ENCODE measurements at places on chromosomes 1 and 21.

GRCh38 chr1:222889440-222889839, 74.6 kb downstream of the DISP1 start:
- no peak for DNase-seq

DNA sequence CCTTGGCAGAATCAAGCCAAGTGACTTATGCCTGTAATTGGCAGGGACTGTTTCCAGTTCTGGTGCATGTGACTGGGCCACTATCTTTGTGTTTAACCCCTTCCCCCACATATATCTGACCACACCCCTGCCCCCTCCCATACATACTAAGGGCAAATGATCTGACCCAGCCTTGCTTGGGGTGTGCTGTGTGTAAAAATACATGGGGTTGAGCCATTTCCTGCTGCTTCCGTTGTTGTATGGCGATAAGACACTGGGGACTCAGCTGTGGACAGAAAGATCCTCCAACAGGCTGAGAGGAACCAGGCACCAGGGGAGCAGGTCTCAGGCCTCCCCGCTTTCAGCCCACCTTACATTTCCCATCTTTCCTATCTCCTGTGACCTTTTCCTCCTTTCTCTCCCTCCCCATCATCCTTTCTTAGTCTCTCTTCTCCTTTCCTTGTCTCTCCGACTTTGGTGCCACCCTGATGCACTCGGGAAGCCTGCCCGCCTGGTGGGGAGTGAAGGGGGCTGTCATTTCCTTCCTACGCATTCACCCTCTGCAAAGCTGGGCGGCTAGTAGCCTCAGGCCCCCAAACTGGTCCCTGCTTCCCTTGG, 39.7 kb downstream of the TMCC2 start:
- DNase-seq, result no peak

DNA sequence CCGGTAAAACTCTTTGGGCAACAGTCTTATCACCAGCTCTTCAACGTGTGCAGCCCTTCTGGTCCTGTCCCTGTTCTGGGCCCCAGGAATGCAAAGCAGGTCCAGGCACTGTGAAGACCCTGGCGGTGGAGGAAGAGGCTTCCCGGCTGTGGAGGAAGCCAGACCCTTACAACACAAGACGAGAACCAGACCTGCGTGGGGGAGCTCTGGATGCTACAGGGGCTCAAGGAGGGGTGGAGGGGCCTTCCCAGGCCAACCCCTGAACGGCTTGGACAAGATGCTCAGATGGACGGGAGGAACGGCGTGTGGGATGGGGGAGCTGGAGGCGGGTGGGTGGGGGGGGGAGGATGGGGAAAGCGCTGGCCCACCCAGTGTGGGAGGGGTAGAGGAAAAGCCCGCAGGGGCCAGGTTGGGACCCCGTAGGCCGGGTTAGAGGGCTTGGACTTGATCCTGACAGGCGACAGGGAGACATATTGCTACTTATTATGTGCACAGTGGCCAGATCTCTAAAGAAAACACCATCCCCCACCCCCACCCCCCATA, 5.1 kb upstream of the OLIG2 start:
- no peak for DNase-seq

DNA sequence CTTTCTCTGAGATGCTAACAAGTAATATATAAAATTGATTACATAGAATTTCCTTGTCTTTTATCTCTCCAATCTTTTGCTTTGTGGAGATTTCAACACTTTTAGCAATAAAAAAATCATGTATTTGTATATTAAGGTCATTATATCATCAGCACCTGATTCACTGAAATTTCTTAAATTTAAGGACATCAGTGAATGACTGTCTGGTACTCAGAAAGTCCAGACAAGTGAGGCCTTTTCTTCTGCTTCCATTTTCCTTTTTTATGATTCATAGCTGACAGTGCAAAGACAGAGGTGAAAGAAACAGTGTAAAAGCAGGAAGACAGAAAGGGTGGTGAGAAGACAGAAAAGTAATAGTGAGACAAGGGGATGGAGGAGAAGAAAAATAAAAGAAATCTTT, 54.6 kb downstream of the FASLG start:
- no peak for DNase-seq

GRCh38 chr1:116690396-116690848, 22.9 kb upstream of the IGSF3 start:
- no peak for DNase-seq

GRCh38 chr1:6466023-6466422, at the start of gene TNFRSF25:
TSS of gene TNFRSF25 (minus strand) at chr1:6466173. CDS start at chr1:6466107, 66 bp downstream.
- peak; percentile 60 for DNase-seq

- DNase-seq, result no peak
These were observed 40.4 kb upstream of the MTR start for GRCh38 chr1:236754525-236755210.

DNA sequence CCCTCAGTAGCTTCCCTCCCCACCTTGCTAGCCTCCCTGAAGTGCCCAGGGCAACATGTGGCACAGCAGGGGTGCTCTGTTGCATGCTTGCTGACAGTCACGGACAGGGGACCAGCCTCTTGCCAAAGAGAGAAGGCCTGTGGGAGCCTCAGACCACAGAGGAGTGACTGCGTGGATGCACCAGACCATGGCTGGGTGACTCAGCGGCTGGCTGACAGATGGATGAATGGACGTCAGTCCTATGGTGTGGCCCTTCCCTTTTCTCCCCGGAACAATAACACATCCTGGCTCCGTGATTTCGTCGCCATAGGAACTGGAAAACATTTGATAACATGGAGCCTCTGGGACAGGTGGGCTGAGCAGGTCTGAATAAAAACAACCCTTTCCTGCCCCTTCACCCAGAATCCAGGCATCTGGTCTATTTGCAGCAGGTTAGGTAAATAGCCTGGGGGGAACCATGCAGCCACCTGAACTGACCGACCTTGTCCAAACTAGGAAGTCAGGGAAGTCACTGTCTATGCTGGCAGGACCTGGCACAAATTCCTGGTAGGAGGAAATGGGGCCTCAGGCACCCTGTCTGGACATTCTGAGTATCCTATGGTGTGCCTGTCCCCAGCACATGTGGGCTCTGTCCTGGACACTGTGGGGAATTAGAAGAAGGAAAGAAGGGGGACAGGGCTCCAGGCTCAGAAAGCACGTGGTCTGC, 53.3 kb downstream of the NENF start:
- no peak for DNase-seq

- DNase-seq, result no peak
These were observed 7.0 kb downstream of the DYRK1A start for GRCh38 chr21:37373539-37373938.

DNA sequence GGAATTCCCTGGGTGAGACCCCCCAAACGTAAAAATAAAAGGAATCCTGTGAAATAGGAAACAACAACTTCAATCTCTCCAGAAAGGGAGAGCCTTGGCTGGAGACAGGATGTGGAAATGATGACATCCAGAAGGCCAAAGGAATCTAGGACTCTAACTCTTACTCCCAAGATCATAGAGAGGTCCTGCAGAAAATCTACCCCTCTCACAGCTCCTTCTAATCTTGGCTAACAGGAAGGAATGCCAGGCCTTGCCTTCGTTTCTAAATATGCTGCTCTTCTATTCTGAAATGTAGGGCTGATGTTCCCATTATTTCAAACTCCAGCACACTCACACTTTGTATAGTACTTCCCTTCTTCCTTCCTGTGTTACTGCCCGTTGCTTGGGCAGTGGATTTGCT, 40.7 kb downstream of the ARHGEF11 start:
- no peak for DNase-seq

- DNase-seq, result no peak
These were observed 73.1 kb upstream of the TMEM51 start for GRCh38 chr1:15080328-15081007.

DNA sequence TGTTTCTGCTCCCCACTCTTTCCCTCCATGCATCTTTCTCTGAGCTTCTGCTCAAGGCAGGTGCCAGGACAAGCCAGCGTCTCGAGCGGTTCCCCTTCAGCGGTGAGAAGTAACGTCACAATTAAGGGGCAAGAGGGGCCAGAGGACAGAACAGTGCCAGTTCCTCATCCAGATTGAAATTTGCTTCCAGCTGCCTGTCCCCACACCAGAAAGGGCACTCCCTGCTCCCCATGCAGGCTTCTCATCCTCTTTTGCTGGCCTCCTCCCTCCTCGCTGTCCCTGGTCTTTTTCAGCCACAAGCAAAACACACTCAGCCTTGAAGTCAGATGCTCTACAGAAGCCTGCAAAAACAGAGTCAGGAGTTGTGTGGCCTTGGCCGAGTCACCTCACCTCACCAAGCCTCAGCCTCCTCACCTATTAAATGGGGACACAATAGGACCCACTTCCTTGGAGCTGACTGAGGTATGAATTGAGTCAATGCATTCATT, 35.0 kb upstream of the ECE1 start:
- no peak for DNase-seq
